ENCODE measurements at places on chromosomes 4 and X.

- no peak for DNase-seq
These were observed 21.9 kb downstream of the RASL11B start for GRCh38 chr4:52883707-52884669.

DNA sequence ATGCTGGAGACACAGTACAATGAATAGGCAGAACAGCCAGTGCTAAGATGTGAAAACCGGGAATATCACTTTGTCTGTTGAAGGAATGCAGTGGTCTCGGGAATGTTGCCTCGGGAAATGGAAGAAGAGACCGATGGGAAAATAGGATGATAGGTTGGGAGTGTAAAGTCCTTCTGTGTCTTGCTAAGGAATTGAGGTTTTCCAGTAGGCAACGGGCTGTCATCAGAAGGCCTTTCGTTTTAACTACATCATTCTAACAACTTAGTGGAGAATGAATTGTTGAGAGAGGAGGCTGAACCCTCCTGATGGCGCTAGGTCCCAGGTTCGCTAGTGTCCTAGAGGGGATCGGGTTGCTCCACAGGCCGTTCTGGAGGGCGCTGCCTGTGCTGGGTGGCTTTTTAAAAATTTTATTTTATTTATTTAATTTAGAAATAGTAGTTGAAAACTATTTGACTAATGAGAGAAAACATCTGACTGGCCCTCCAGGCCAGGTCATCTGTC is 730 bp downstream of the VBP1 start:
- DNase-seq = no peak

DNA sequence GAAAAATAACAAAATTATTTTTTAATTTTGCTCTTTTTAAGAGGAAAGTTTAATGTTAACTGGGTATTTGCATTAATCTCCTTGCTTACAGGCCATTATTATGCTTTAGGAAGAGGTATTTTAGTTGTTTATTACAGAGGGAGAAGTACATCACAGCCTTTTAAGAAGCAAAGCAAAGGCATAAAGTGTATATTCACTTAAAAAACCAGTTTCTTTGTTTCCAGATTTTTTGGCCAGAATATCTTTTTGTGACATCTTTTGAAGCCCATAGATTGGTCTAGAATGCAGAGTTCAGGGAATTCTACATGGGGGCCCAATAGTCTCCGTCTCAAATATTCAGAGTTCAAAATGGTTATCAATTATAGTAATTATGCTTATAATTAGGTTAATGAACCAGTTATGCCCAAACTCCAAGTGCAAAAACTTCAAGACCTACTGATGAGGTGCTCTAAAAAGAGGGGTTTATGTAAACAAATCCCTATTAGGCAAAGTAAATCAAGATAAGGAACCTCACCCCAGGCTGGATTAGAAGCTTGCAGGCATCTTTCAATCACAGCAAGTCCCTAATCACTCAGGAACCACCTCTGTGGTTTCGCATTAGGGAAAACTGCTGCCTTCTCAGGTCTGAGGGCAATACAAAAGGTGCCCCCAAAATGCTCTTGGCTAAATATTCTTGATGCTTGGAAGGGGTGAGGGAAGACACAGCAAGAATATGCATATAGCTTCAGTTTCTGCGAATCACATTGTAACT is 1.4 kb downstream of the CXXC4 start:
- DNase-seq = no peak

DNA sequence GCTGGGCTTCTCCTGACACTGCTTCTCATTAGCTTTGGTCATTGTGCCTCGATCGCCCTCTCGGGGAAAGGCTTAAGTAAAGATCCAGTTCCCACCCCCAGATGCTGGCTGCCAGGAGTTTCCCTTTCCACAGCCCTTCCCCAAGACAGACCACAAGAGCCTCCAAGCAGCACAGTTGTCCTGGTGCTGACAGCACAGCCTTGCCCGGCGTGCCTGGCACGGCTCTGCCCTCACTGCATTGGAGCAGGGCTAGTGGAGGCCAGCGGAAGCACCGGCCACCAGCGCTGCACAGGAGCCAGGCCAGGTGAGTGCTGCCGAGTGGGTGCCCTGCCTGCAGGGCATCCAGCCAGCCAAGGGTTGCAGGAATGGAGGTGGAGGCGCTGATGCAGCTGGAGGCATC is 9.7 kb upstream of the MSANTD1 start:
- DNase-seq = no peak

DNA sequence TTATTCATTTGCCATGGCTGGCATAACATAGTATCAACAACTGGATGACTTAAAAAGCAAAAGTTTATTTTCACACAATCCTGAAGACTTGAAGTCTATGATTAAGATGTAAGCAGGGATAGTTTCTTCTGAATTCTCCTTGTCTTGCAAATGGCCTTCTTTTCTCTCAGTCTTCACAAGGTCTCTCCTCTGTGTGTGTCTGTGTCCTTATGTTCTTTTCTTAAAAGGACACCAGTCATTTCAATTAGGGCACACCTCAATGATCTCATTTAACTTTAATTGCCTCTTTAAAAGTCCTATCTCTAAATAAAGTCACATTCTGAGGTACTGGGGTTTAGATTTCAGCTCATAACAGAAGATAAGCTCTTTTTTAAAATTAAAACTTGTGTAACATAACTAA is 399.7 kb downstream of the PABPC4L start:
- DNase-seq = no peak

DNA sequence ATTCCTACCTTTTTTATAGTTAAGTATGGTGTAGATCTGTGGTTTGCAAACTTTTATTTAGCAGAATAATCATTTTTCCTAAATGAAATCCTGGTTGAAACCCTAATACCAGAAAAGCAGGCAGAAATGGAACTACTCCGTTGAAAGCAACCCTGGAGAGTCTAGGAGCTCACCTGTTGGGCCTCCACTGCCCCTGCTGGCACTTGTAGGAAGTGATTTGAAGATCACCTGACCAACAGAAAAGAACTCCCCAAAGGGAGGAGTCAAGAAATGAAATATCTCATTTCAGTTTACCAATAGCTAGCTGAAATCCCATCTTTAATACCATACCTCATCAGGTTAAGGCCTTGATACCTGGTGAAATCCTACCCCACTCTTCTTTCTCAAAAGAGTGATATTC is 277.1 kb downstream of the KLHL13 start:
- DNase-seq = no peak

DNA sequence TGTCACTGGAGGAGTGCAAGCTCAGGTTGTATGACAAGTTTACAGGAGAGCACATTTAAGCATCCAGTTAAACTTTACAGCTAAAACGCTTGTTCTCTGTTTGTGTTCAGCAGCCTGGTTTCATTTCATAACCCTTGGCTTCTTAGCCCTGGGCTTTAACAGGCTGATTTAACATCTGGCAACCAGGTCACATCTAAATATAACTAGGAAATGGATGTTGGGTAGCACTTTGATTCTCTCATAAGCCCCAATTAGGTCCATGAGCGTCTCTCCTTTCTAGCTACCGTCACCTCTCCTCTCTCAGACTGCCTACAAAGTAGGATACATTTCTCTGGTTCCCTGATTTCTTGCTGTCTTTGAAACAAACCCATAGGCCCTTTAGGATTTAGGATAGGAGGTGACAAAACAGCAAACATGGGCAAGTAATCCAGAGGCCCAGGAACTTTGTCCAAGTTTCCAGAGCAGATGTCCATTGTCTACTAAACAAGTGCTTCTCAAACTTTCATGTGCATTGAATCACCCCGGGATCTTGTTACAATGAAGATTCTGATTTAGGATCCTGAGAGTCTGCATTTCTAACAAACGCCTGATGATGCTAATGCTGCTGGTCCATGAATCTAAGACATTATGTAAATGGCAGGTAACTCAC is 22.5 kb downstream of the OTUD6A start:
- DNase-seq = no peak

GRCh38 chr4:30413915-30414314 is 306.3 kb upstream of the PCDH7 start:
- DNase-seq = no peak

DNA sequence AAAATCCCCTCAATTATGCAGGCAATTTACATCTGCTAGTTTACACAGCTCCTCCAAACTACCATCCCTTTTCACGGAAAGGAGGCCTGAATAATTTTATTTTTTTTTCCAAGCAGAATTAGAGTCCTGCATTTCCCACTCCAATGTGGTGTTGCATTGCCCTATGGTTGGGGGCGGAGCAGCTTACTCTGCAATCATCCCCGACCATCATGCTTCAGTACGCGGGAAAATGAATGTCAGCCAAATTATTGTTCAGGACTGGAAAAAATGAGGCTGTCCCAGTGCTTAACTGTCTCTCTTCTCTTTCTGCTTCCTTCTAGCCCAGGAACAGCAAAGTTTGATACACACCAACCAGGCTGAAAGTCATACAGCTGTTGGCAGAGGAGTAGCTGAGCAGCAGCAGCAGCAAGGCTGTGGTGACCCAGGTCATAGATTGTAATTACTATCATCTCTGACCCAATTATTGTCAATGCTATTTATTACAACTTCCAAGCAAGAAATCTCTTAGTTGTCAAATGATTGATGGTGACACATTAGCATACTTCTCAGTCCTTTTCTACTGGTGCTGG is 28.3 kb downstream of the MMRN1 start:
- no peak for DNase-seq

GRCh38 chrX:2474963-2475726 is 25.6 kb downstream of the DHRSX start:
- no peak for DNase-seq

- DNase-seq = no peak
These were observed 35.7 kb downstream of the LDB2 start for GRCh38 chr4:16862697-16863096.

DNA sequence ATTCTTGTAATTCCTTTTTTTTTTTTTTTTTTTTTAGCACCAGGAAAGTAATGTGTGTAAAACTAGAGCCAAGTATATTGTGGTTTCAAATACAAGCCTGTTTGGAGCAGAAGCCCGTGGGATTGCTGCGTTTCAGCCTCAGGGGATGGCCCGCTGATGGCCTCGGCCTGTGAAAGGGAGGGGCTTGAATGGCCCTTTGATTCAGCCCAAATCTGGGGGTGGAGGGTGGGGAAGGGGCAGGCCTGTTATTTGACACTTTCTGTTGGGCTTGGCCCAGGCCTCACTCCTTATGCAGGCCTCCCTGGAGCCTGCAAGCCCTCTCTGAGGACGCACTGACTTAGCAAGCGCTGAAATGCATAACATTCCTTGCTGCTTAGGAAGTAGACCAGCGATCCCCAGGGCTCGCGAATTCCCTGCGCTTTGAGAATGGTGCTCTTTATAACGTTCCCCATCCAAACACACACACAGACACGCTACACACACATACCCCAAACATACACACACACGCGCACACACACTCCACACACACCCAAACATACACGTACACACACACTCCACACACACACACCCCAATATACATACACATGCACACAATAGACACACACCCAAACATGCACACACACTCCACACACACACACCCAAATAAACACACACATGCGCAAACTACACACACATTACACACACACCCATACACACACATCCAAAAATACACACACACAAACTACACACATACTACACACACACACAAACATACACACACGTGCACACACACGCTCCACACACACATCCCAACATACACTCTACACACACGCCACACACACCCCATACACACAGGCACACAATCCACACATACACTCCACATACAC is 29.6 kb downstream of the TLR10 start:
- DNase-seq = peak; percentile 82

DNA sequence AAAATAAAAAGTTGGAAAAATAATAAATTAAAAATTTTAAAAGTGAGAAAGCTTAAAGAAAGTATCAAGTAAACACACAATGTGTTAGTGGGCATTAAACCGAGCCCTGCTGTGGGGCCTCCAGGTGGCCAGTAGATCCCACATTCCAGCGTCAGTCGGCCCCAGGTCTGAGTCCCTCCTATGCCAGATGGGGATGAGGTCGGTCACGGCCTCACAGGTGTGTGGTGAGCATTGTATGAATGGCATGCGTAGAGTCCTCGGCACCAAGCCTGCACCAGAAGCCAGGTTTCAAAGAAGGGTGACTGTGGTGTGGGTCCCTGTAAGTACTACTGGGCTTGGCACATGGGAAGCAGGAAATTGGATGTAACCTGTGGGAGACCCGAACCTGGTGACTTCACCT is 75.6 kb upstream of the MSX1 start:
- DNase-seq = no peak

DNA sequence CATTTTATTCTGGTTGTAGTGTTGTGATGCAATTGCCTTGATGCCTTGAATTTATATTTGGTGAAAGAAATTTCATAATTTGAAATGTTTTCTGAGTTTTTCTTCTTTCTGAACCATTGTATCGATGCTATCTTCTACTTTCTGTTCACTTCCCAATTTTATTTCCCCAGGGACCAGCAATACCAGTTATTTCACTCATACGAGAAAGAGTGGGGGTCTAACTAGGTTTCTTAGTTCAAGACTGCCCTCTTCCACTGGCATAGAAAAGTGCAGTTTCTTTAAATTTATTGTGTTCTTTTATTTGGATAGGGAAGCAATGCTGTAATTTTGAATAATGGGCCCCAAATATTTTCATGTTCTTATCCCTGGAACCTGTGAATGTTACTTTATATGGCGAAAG is 544.0 kb upstream of the ADGRL3 start:
- no peak for DNase-seq

DNA sequence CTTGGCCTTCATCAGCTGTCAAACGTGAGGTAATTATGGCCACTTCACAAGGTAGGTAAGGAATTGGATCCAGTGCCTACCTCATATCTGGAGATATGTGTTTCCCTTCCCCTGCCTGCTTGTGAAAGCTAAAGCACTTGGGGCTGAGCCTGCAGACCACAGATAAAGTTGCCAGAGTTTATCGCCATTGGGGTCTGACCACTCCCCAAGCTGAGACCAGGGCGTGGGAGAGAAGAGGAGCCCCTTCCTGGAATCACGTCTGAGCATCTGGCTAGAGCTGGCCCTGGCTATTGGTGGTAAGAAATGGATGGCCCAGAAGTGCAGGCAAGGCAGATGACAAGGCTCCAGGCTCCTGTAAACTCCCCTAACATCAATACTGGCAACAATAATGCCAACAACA is 2.7 kb downstream of the ALAS2 start:
- DNase-seq = no peak

DNA sequence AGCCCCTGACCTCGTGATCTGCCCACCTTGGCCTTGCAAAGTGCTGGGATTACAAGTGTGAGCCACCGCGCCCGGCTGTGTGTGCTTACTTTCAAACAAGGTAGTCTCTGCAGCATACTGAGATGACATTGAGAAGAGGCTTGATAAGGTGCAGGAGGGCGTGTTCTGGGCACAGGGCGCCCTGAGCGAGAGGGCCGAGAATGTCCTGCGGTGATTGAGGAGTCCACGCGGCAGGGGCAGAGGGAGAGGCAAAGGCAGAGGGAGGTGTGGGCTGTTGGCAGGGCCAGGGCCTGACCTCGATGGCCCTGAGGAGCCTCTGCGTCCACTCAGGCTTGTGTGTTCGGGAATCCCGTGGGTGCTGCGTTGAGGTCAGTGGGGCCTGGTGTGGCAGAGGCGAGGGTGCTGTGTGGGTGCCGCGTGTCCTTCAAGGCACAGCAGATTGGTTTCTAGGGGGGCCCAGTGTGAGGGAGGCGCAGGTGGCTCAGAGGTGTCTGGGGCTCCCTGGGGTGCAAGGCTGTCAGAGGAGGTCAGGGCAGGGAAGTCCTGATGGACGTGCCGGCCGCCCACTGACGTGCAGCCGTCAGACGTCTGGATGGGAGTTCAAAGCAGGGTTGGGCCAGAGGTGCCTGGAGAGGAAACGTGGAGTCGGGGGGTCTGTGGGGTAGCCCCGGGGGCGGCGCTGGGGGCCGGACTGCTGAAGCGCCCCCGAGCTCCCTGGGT is 12.1 kb downstream of the PCGF3 start:
- no peak for DNase-seq

Data from left ventricle myocardium superior (tissue), 1 donor.